ENCODE measurements at places on chromosomes 5 and 9.

DNA sequence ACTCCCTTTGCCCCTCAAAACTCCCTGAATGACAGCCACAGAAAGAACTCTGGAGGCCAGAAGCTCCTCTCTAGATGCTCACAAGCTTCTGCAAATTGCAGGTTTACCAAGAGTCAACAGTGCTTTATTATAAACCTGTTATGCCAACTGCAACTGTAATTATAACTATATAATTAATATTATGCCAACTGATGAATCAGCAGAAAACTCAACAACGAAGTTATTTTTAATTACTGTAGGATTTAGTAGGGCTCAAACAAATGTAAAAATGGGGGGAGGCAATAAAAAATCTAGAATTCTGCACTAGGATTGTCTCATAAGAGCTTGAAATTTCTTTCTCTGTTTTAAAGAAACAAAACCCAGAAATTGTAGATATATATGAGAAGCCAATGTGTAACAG is 37.0 kb upstream of the OR2K2 start:
- DNase-seq, result no peak

- DNase-seq, result no peak
Measured at GRCh38 chr5:124130816-124131215, 615.6 kb downstream of the ZNF608 start.

- DNase-seq, result no peak
Measured at GRCh38 chr5:137200906-137201700, 298.0 kb downstream of the SPOCK1 start.

DNA sequence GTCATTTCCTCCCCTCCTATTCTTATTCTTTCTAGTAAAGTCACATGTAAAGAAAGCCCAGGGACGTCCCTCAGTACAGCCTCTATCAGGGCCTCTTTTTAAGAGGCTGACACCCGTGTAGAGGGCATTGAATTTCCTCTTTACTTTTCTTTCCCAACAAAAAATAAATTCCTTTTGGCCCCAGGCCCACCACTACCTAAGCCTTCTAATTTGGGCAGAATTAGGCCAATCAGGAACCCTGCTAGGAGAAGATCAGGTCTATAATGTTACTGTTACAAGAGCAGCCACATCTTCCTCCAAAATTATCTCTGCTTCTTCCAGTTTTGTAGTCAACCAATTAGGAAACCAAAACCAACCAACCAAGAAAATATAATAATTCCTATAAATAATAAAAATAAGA is 189.6 kb upstream of the NREP start:
- DNase-seq, result no peak

GRCh38 chr5:94700592-94700991 is 82.1 kb downstream of the SLF1 start:
- DNase-seq, result no peak

DNA sequence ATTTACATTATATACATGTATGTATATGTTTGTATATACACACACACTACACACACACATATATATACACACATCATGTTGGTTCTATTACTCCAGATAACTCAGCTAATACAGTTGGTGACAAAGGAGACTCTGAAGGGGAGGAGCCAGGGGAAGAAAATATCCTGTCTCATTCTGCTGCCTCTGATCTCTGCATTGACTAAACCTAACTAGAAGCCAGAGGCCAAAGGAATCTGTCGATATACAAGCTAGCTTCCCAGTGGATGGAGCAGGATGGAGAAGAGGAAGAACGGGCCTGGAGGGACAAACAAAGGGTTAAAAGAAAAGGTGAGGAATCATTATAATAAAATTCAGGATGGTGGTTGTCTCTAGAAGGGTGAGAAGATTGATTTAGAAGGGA is 13.7 kb upstream of the RHOBTB3 start:
- DNase-seq, result no peak

DNA sequence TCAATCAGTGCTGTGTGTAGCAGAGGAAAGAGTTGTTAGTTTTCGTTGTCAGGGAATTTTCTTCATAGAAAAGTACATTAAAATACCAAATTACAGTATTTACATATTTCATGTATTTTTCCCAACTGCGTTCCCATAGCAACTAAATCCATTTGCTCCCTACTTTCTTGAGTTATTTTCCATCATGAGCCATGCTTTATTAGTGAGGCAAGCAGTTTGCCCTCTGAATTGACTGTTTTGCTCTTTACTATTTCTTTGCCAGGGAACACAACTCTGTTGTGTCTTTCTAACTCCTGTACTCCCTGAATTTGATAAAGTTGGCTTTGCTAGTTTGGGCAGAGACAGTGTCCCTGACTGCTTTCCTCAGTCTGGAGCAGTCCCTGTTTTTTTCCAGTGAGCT is 276.2 kb upstream of the SLC30A5 start:
- no peak for DNase-seq

- no peak for DNase-seq
Measured at GRCh38 chr5:82918311-82919031, 158.7 kb downstream of the TMEM167A start.

DNA sequence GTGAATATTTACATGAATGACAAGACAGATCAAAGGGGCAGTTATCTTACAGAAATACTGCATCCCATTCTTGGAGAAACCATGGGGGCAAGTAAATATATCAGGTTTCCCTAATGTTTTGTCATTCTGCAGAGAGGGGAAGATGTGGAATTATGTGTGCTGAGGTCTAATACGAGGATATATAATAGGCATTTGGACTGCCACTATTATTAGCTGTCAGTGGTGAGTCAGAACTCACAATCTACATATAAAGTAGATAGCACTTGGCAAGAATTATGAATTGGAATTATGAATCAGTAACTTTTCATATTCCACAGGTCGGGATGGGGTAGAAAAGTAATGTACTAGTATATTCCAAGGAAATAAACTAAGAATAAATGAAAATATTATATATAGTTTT is 121.7 kb downstream of the GIN1 start:
- DNase-seq, result no peak

DNA sequence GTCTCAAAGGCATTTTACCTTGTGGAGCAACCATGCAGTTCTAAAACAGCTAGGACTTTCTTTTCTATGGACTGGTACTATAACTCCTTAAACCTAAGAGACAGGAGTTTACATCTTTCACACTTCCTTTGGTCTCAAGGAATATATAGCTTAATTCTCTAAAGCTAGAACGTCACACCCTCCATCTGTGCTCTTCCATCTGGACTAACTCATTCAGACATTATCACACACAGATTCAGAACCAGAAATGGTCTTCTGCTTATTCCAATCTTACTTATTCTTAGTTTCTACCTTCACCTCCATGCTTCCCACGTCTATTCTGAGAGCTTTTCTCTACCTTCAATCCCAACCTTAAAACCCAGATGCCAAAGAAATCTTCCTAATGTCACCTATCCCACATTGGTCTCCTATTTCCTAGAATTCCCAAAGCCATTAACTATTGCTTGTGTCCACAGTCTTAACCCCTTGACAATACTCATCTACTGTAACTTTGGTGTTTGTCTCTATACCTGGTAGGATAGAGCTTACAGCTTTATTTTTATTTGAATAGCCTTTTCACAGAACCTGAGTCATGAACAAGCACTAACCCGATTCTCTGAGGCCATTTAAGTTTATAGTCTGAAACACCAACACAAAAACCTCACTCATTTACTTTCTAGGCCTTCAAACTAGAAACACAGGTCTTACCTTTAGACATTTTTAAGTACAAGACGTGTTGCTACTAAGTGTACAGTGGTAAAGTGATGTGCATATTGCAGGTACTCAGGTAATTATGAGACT is 22.8 kb downstream of the CSNK1A1 start:
- no peak for DNase-seq

GRCh38 chr5:177557041-177557647 is 2.8 kb upstream of the FAM193B start:
- no peak for DNase-seq

- no peak for DNase-seq
Measured at GRCh38 chr5:163623986-163624385, 118.6 kb downstream of the MAT2B start.

- no peak for DNase-seq
Measured at GRCh38 chr5:7412409-7412808, 16.5 kb downstream of the ADCY2 start.

DNA sequence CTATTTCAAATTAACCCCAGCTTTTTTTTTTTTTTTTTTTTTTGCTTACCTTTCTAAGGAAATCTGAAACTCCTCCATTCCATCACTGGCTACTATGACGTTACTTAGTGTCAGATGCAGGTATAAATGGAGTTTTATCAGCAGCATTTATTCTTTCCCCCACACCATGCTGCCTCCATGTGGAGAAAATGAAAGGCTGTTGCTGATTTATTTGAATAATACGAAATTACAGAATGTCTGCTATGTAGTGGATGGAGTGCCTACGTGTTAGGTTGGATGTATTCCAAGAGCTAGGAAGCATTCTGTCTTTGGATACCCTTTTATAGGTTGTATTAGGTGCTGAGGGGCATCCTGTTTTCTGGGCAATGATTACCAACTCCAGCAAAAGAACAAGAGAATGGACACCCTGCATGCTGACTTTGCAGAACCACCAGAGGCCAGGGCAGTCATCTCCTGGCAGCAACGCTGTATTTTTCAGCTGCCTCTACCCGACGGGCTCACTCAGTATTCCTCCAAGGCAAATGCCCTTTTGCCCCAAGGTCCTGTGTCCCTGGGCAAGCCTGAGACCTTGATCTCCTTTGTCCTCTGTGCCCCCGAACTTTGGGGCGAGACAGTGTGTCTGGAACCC is 199.5 kb downstream of the ALDH1A1 start:
- no peak for DNase-seq

- no peak for DNase-seq
Measured at GRCh38 chr9:124493794-124494479, 13.3 kb downstream of the NR5A1 start.

DNA sequence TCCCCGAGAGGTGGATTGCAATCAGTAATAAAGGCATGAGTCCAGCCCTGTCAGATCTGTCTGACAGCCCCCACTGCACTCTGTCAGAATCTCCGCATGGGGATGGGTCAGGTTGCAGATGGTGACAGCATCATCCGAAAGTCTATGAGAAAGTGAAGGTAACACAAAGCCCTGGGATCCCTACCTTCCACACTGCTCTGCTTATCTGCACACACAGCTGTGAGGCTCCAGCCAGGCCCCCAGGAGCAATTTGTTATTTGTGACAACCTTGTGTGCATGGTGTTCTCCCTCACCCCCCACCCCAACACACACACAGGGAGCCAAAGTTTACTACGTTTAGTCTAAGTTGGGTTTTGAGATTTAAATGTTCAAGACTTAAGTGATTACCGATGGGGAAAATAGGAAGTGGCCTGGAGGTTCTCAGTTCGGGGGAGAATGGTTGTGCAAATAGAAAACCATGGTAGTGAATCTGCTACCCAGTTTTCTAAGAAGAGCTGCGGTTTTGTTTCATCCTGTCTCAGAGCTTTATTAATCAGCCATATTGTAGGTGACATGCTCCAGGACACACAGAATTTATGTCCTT is 92.7 kb downstream of the SV2C start:
- DNase-seq, result no peak

DNA sequence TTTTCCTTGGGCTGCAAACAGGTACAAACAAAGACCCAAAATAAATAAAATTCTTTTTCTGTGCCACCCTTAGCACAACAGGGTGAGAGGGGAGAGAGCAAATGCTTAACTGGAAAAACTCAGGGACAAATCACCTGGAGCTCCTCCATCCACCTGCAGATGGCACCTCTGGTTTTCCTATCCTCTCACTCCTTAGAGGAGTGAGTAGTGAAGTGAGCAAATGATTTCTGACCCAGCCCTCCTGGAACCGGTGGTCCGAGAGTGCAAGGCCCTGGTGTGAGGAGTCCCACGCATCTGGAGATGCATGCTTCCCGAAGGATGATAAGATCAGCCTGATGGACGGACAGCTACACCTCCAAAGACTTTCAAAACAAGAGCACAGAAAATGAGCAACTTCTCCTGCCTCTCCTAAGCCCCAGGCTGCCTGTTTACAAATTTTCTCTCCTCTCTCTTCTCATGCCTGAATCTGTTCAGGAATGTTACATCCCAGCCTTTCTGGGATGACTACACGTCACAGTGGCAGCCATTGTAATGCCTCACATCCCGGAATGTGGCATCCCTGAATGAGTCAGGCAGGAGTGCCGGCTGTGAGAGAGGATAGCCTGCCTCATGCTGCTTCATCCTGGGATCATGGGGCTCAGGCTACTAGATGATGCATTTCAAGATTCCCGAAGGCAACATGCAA is 86.4 kb downstream of the ADRB2 start:
- DNase-seq, result no peak

DNA sequence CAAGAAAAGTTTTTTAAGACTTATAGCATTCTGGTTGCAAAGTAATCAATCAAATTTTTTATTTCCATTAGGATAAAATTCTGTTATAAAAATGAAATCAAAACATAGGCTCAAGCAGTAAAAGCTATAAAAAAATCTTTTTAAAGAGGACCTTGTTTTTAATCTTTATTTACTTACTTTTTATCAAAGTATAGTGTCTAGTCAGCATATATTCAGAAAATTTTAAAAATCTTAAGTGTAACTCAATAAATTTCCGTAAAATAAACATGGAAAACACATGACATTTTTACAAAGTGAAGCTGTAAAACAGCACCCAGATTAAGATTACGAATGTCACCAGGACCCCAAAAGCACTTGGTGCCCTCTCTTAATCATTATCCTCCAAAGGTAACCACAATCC is 302.4 kb downstream of the TMEM161B start:
- no peak for DNase-seq

GRCh38 chr5:95730730-95731570 is at the start of gene RHOBTB3:
TSS of gene RHOBTB3 (plus strand) at chr5:95731336. CDS start at chr5:95731683, 347 bp downstream.
- peak; percentile 3 for DNase-seq

DNA sequence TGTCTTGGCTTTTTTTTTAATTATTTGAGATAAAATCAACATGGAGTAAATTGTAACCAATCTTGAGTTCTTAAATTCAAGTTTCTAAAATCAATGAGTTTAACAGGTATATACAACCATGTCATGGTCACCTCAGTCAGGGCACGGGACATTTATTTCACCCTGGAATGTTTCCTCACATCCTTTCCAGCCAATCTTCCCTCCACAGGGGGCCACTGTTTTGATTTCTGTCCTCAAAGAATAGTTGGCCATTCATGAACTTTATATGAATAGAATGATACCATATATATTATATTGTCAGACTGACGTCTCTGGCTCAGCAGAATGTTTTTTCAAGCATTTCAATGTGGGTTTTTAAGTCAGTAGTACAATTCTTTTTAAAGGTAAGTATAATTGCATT is 806 bp downstream of the ZNF474 start:
- DNase-seq, result no peak

DNA sequence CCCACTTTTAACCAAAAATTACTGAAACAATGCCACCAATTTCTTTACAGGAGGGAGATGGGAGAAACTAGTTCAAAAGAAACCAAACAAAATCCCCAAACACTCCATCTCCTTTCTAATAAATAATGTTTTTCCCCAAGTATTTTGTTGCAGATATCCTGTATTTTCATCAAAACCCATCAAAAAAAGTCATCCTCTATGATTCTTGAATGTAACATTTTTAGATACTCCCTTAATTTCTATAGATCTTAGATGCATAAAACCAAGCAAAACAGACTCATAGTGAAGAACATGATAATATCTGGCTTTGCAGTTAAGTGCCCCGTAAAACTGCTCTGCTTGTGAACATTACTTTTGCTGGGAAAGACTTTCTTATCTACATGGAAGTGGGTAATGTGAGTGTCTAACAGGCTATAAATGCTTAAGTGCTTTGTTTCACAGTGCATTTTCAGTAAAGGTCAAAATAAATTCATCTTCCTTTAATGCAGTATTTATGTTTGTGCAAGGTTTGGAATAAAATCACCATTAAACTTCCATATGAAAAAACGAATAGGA is 77.3 kb upstream of the TBCA start:
- DNase-seq, result no peak

- no peak for DNase-seq
Measured at GRCh38 chr5:72387985-72388384, 67.8 kb downstream of the PTCD2 start.

- no peak for DNase-seq
Measured at GRCh38 chr9:104861397-104861796, 66.6 kb downstream of the ABCA1 start.
